ENCODE measurements at places on chromosomes 1 and 21.

GRCh38 chr1:71080230-71080738 lies 551 bp downstream of the ZRANB2 start:
- DNase-seq: no peak

- DNase-seq: no peak
Measured at GRCh38 chr1:157230500-157230899, 92.3 kb upstream of the ETV3 start.

DNA sequence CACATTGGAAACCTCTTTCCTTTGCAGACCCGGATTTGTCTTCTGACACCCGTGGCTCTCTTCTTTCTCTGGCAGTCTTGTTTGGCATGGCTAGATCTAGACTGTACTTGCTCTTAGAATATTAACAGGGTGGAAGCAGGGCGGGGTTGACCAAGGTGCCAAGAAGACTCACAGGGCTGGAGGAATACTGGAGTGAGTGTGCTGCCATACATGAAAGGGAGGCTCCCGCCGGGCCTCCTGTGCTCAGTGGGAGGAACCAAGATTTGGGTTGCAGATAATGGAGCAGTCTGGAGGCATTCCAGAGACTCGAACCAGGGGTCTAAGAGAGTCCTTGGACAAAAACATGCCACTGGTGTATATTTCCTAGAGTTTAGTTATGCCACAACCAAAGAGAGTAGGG lies 27.6 kb upstream of the SNX27 start:
- DNase-seq: no peak

- DNase-seq: no peak
Measured at GRCh38 chr1:160761046-160761445, 22.0 kb downstream of the SLAMF7 start.

DNA sequence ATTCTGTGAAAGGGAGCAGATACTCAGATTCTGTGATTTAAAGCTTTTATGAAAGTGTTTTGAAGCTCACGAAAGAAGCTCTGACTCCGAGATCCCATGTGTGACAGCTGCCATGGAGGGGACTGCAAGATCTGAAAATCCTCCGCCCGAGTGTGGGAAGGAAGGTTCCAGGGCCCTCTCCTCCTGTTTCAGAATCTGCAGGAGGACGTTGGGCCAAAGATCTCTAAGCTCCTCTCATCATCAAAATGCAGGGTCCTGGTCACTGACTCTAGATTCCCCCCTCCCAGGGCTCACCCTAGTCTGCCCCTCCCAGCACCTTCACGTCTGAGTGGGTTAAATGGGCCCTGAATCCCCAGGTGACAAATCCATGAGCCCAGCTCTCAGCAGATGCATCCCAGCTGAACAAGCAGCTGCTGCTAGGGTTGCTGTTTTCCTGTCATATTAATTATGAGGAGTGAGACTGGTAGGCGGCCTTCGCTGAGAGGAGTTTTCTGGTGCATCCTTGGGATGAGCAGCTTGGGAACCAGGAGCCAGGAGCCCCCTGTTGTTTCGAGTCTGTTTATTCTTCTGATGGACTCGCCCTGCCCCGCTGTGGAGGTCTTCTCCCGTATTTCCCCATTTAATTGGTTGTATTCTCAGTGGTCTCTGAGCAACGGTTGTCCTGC lies 402.0 kb downstream of the MATN1 start:
- DNase-seq: peak; percentile 87
